ENCODE measurements at places on chromosomes 13 and 19.
A peak's percentile ranks its signal among the peaks of the same experiment; 100 is the strongest.

DNA sequence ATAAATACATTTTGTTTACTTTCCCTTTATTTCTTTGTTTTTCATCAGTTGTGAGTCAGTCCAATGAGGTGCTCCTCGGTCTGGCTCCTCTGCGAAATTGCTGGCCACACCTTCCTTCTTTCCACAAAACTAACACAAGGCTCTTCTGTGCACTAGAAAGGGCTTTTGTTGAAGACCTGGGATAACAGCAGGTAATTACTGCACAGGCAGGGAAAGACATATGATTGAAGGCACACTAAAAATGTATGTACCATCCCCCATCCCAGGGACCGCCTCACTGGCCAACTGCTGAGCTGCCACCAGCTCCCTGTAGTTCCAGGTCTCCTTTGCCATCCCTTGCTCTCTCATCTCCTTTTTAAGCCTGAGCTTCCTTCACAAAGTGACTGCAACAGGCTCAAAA, 180.5 kb downstream of the EFNB2 start:
- no peak overlapping the region for H3K4me3 ChIP-seq
- DNase-seq, result no peak
- H3K4me1 ChIP-seq, result no peaks in the 10 kb centered on the region
- H3K27me3 ChIP-seq, result peaks cover 6% of the 10 kb centered on the region
- H3K27ac ChIP-seq, result no peak overlapping the region

GRCh38 chr13:30647824-30648521, 30.3 kb downstream of the USPL1 start:
- no peak overlapping the region for H3K27ac ChIP-seq
- peaks cover 77% of the 10 kb centered on the region for H3K36me3 ChIP-seq
- H3K27me3 ChIP-seq, result no peaks in the 10 kb centered on the region
- DNase-seq, result no peak

DNA sequence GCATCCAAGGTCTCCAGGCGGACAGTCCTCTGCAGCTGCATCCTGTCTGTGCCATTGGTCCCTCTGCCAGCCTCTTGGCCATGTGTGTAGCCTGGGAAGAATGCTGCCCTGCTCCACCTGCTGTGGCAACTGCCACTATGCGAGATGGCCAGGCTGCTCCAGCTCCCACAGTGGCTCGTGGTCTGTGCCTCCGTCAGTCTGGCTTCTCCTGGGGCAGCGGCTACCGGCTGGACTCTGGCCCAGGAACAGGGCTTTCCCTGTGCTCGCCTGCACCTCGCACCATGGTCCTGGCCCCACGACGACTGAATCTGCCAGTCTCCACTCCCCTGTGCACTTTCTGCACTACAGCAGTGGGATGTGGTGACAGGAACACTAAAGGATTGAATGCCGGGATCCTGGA, 26.7 kb upstream of the FFAR2 start:
- peaks cover 17% of the 10 kb centered on the region for H3K27me3 ChIP-seq
- H3K36me3 ChIP-seq, result no peaks in the 10 kb centered on the region
- no peak overlapping the region for H3K4me3 ChIP-seq
- no peaks in the 10 kb centered on the region for H3K4me1 ChIP-seq
- no peak for DNase-seq

DNA sequence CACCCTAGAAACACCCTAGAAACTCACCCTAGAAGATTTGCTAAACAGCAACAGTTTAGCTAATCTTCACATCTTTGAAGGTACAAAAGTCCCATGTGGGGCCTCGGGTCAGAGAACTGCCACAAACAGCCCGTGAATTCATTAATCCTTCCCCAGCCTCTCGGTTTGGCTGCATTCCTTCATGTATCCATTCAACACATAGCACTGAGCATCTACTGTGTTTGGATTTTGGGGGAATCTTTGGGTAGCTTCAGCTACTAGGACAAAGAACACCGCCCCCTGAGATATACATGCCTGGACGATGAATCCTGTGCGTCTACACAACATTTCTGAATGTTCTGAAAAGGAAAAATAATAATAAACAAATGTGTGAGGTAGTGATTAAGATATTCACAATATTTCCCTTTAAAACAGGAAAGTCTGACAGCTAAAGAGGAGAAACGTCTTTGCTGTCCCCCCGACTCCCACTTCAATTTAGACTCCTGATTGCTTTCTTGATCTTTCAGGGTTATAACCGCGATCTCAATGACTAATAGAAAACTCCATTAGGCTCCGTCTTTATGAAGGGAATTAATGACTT, 63.5 kb downstream of the ALOX5AP start:
- no peaks in the 10 kb centered on the region for H3K27me3 ChIP-seq
- H3K4me1 ChIP-seq, result peaks cover 34% of the 10 kb centered on the region
- no peaks in the 10 kb centered on the region for H3K36me3 ChIP-seq
- no peak overlapping the region for H3K4me3 ChIP-seq
- no peak for DNase-seq
- H3K27ac ChIP-seq, result no peak overlapping the region

- peak; percentile 58 for DNase-seq
- no peak overlapping the region for H3K27ac ChIP-seq
- no peak overlapping the region for H3K4me3 ChIP-seq
Measured at GRCh38 chr13:20126541-20127261, 34.2 kb downstream of the GJA3 start.

DNA sequence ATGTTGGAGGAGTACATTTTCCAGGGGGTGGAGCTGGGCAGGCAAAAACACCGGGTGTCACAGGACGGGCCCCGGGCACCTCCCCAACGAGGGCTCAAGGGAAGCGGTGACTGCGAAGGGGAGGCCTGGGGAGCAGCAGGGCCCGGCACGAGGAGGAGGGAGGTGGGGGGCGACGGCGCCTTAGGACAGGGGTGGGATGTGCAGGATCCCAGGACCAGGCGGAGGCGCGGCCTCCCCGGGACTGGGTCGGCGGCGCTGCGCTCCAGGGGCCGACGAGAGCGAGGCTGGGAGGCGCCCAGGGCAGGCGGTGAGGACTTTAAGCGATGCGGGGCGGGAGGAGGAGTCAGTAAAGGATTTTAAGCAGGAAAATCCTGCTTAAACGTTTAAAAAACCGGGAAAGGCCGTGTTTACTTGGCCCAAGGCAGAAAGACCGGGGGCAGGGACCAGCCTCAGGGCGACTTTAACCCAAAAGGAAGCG, 427 bp downstream of the ZNF160 start:
- H3K36me3 ChIP-seq, result peaks cover 14% of the 10 kb centered on the region

DNA sequence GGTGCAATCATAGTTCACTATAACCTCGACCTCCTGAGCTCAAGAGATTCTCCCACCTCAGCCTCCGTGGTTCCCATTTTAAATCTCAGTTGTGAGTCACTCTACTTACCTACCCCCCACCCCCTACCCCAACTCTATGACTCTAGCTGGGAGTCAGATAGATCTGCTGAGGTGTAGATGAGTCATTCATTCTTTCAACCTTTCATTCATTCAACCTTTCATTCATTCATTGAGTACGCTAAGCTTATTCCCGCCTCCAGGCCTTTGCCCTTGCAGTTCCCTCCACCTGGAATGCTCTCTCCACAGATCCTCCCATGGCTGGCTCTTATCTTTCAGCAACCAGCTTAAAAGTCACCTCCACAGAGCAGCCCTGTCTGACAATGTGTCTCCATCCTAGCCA, 1.1 kb upstream of the MAST1 start:
- H3K36me3 ChIP-seq, result no peaks in the 10 kb centered on the region
- no peak overlapping the region for H3K27ac ChIP-seq
- H3K4me1 ChIP-seq, result peaks cover 39% of the 10 kb centered on the region
- no peak for DNase-seq

All from suprapubic skin (tissue), 4 donors.